D721Med (cell line): ENCODE measurements at places on chromosomes 11 and 22.
A peak's percentile ranks its signal among the peaks of the same experiment; 100 is the strongest.

GRCh38 chr11:17165247-17165890 lies 42.4 kb downstream of the PIK3C2A start:
- DNase-seq = no peak

- DNase-seq = no peak
Observed at GRCh38 chr11:104661471-104661870, 236.8 kb downstream of the CASP12 start.

GRCh38 chr11:60872961-60873524 lies 5.7 kb downstream of the ZP1 start:
- DNase-seq = no peak

GRCh38 chr22:44118645-44119315 lies 61.9 kb upstream of the PARVG start:
- DNase-seq = no peak

- peak; percentile 89 for DNase-seq
Observed at GRCh38 chr11:133966921-133967598, 10.3 kb upstream of the IGSF9B start.

- DNase-seq = no peak
Observed at GRCh38 chr11:58243954-58244353, 15.2 kb upstream of the OR10Q1 start.

GRCh38 chr11:95003716-95004115 lies 21.3 kb upstream of the KDM4E start:
- no peak for DNase-seq

GRCh38 chr11:11237070-11237832 lies 115.8 kb downstream of the CSNK2A3 start:
- DNase-seq = no peak

- DNase-seq = no peak
Observed at GRCh38 chr22:16987822-16988221, 20.2 kb downstream of the GAB4 start.

GRCh38 chr22:23306438-23306921 lies 126.2 kb downstream of the BCR start:
- no peak for DNase-seq

- DNase-seq = no peak
Observed at GRCh38 chr11:45280449-45280848, 5.7 kb downstream of the SYT13 start.

DNA sequence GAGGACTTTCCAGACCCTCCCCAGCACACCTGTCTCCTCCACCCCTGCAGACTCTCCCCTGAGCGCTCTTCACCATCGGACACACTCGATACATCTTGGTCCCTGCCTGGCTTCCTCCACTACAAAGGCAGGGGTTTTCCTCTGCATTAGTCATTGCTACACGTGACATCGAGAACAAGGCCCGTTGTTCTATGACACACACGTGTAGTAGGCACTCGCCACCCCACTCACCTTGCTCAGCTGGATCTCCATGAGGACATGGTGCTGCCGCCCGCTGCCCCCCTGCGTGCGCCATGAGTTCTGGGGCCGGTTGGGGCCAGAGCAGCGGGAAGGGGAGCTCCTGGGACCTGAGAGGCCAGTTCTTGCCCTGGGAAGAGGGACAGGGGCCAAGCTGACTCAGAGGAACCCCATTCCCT lies 16.7 kb downstream of the ATG2A start:
- no peak for DNase-seq

- DNase-seq = no peak
Observed at GRCh38 chr11:121163658-121164308, 62.7 kb downstream of the TECTA start.

DNA sequence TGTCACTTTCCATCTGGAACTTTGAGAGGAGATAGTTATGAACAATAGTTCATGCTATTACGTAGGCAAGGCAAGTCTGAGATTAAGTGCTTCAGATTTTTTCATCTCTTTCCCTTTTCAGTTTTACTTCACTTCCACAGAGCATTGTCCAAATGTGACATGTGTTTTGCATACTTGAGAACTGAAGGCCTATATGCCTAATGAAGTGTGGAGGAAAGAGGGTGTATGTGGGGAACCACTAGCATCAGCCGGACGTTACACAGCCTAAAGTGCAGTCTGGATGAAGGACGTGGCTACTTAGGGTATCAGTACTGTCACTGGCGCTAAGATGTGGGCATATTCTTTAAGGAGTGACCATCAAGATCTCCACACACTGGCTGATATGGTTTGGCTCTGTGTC lies 26.2 kb downstream of the FANCF start:
- no peak for DNase-seq

DNA sequence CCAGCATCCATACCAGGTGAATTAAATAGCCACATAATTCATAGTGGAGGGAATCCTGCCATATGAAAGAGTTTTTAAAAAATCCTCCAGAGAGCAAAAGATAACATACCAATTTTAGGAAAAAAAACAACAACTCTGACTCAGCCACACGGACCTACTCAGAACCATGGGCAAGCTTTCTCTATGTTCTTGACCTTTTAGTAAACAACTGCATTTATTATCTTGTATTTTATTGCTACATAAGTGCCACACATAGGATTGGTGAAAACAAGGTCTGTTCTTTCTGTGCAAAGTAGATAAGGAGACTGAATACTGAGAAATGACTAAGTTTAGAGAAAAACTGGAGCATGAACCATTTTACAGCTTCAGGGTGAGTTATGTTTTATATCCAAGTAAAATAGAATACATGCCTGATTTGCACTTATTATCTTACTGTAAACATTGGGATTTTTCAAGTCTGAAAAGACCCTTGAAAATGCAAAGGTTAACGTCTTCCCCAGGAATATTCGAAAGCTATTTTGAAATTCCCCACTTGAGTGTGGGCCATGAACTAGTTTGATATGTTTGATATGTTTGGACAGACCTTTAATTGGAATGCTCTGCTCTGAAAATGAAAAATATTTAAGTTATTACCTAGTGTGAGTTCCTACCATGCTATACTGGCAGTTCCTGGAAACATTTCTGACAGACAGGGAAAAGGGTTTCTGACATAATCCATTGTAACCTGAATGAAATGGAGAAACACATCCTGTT lies 89.5 kb upstream of the DDI1 start:
- no peak for DNase-seq

GRCh38 chr11:69234740-69235710 lies 58.9 kb upstream of the MYEOV start:
- DNase-seq = no peak

GRCh38 chr11:43145653-43146052 lies 166.1 kb upstream of the API5 start:
- DNase-seq = no peak

DNA sequence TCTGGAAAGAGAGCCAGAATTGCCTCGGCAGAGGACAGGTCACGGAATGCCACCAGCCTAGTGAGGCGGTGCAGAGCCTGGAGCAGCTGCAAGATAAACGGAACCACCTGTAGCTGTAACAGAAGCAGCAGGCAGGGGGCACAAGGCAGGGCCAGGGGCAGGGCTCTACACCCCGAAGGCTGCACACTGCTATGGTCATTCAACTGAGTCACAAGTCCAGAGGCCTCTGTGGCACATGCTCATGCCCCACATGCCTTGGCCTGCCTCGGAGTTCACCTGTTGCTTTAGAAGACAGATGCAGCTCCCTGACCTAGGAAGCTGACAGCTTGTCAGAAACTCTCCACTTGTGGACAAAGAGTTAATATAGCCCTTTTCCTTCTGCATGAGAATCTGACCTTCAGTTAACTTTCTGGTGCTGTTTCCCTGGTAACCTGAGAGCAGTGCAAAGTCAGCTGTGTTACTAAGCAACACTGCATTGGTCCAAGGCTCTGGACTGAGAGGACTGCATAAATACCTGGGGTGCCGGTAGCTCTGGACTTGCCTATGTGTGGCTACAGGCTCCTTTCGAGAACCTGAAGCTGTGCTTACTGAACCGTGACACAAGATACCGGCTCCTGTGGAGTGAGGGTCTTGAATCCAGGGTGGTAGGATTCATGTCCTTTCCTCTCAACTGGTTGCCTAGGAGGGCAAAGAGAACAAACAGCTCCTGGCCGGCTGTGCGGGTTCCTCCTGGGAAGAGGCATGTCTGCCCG lies 10.5 kb downstream of the COMMD9 start:
- DNase-seq = no peak
